BE2C (cell line): ENCODE measurements at places on chromosomes 6 and 20.

DNA sequence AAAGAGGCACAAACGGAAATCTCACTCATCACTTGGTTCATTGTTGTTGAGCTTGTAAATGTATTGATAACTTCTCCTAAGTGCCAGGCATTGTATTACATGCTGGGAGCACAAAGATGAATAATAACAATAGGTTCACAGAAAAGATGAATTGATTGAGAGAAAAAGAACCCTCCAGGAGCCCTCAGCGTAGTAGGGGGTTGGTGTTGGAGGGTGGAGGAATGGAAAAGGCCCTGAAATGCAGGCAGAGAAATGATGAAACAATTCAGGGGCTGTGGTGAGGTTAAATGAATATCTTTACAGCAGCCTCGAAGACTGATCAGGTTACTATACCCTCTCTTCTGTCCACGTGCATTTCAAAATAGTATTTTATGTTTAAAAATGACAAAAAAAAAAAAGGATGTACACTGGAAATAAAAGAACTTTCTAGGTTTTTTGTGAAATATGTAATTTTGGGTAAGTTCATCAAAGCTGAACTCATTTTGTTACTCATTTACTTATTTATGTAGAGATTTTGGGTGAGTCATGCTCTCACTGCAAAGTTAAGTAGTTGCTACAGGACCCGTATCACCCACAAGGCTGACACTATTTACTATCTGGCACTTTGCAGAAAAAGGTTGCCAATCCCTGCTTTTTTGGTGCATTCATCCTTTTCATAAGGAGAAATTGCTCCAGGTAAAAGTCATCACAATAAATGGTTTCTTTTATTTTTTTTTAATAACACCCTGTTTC is 277.3 kb downstream of the ZNF217 start:
- no peak for DNase-seq

- no peak for DNase-seq
Measured at GRCh38 chr6:41538556-41539182, 7.5 kb upstream of the FOXP4 start.

DNA sequence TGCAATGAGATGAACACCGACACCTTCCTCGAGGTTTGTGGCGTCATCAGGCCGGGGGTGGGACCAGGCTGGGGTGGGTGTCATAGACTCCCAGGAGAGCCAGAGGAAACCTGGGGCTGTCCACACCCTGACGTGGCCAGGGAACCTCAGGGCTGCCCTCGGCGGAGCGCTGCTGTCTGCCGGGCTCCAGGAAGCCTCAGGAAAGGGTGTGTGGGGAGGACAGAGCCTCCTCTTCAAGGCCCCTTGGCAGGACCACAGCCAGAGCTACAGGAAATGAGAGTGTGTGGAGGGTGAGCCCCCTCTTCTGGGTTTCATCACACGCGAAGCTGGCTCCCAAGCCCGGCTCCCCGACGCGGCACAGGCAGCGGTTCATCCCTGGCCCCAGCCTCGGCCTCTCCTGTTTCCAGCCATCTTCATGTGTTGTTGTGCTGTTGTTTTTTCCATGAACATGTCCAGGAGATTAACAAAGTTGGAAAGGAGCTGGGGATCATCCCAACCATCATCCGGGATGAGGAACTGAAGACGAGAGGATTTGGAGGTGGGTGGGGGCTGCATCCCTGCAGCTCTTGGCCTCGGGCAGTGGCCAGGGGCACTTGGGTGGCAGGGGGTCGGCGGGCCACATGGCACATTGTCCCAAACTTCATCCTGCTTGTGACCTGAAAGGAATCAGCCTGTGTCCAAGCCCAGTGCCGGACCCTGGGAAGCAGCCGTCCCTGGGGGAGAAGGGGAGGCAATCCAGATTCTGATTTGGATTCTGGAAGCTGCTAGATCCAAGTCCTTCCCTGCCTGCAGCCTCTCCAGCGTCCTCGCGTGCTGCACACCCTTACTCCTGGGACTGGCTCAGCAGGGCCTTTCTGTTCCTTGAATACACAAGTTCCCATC is 6.4 kb downstream of the NPEPL1 start:
- no peak for DNase-seq

GRCh38 chr20:61885759-61886715 is 179.6 kb downstream of the TAF4 start:
- no peak for DNase-seq

DNA sequence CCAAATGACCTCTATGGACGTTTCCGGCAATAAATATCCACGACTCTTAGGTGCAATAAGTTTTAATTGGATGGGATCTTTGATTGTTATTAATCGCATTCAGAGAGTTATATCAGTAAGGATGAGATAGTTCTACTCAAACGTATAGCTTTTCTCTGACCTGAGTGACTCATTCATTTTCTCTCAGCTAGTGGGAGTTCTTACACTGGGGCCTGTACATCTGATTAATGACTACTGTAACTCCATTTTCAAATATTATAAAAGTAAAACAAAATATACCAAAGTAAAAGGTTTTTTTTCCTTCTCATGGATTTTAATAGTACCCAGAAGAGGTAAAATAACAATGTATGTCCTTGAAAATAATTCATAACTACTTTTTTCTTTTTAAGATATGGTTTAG is 41.1 kb upstream of the SAMD5 start:
- no peak for DNase-seq

DNA sequence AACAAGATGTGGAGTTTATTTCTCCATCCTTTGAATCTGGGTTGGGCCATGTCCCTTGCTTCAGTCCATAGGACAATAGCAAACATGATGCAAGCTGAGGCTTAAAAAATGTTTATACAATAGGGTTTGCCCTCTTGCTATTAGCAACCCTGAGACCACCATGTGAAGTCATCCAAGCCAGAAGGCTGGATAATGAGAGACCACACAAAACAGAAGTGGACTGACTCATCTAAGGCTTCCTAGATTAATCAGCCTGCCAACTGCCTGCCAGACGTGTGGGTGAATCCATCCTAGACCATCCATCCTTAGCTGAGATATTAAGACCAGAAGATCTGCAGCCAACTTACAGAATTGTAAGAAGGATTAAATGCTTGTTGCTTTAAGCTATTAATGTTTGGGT is 38.1 kb upstream of the ISM1 start:
- DNase-seq, result no peak
